Stimulated activated CD8-positive, alpha-beta memory T cell treated with anti-CD3 and anti-CD28 coated beads, Interleukin-15, amount 100 ng/mL, for 4 hours (primary cell): ENCODE measurements at places on chromosomes 2 and 18.

DNA sequence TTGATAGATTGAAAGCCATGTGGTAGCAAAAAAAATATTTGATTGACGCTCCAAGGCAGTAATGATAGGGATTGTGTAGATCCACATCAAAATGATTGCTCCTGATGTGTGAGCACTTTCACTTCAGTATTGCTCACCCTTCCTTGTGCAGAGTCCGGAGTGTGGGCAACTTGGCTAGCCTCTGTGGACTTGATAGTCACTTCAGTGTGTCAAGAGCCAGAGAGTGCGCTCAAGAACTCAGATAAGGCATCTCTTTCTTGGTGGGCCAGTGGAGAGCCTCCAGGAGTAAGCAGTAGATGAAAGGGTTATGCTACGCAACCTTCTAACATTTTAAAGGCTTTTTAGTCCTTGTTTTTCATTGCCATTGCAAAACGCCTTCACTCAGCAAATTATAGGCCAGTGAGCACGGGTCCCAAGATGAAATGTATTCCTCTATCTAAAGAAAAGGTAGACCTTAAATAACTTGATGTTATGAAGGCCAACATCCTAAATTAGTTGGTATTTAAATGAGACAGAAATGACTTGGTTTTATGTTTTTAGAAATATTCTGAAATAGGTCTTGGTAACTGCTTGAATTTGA, 84.4 kb downstream of the MEIS1 start:
- DNase-seq, result no peak

DNA sequence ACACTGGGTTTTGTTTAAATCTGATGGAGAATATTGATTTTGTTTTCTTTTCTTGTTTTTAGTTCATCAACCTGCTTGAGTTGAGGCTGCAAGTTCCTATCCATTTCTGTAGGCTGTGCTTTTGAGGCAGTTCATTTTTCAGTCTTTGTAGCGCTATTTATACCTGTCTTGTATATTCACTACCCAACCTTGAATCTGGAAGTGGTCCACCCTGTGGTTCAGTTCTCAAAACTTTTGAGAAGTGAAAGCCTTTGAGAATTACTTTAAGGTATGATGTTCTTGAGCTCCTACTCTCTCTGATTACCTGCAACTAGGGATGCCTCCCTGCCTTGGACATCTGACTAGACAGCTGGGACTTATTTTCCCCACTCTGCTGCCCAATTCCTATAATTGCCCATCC, 53.5 kb upstream of the KCNE4 start:
- no peak for DNase-seq

DNA sequence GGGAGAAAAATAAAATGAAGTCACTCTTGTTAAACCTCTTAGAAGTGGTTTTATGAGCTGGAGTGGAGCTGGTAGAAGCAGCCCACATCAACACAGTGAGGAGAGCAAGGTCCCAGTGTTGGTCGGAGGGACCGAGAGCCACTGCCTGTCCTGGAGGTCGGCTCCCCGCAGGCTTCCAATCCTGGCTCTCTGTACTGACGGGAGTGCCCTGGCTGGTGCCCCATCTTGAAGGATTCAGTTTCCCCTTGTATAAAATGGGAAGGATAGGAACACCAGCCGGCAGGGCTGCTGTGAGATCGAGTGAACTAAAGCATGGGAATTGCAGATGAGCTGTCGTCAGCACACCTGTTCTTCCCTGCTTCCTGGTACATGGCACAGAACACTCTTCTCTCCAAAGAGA, 104.3 kb upstream of the ID2 start:
- DNase-seq, result no peak

- no peak for DNase-seq
These were observed 46.0 kb upstream of the RMND5A start for GRCh38 chr2:86673986-86674670.

DNA sequence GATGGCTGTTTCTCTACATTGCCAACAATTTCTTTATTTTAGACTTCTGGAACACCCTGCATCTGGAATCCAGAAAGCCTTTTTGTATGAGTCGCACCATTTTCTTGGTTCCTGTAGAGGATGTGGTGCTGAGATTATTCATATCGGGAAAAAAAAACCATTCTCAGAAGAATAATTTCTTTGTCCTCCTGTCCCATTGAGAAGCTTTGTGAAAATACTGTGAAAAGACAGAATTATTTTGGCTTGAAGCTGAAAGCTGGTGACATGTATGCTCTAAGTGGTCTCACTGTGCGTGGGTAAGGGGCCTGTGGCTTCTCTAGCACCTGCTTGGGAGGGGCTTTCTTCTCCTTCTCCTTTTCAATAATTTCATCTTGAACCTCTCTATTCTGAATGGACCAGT, 138.4 kb downstream of the FAM210A start:
- DNase-seq, result no peak

DNA sequence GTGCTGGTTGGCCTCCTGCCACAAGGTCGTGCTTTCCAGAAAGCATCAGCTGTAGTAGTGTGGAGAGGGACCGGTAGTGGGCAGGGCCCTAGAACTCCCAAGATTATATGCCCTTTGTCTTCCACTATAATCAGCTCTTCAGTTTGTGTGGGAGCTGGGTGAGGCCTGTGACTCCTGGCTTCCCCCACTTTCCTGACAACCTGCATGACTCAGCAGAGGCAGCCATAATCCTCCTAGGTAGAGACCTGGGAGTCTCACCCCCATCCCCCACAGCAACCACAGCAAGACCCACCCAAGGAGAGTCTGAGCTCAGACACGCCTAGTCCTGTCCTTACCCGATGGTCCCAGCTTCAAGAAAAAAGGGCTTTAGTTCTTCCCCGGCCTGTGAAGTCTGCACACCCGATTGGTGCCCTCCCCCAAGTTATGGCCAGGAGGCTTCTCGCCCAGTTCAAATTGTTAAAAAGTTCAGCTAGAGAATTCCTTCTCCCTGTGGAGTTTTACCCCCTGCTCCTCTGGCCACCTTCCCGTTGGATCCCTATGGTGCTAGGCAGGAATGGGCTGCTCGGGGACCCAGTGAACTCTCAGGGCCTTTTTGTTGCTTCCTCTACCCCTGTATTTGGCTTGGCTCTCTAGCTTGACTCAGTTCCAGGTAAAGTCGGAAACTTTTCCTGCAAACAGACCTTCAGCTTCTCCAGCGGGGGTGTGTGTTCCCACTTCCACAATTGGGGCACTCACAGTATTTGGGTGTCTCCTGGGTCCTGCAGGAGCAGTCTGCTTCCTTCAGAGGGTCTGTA, 57.8 kb upstream of the FAM237A start:
- no peak for DNase-seq

DNA sequence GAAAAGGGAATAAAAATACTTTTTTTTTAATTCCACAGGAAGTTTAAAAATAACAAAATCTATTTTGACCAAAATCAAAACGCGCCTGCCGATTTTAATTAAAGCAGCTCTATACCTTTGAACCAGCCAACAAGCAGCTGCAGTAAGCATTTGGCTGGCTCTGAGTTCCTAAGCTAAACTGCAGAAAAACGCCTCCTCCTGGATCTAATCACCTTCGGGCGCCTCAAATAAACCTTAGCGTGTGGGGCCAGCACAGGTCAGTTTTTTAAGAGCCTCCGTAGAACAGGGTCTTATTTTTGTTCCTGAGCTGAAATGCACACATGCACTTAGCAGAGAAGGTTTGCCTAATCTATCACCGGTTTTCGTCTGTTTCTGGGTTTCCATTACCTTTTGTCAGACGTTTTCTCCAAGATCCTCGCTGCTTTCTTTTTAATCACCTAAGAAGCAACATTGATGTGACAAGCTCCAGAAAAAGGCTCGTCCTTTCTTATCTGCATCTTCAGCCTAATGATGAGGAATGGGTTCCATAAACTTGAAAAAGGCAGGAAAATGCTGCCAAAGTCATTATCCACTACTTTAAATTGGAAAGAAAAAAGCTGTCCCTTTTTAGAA, 64.7 kb upstream of the HNRNPA3 start:
- DNase-seq, result no peak
